ENCODE measurements at places on chromosomes 7 and 10.

GRCh38 chr10:7412237-7412927 is 1.5 kb upstream of the SFMBT2 start:
- no peak for DNase-seq

DNA sequence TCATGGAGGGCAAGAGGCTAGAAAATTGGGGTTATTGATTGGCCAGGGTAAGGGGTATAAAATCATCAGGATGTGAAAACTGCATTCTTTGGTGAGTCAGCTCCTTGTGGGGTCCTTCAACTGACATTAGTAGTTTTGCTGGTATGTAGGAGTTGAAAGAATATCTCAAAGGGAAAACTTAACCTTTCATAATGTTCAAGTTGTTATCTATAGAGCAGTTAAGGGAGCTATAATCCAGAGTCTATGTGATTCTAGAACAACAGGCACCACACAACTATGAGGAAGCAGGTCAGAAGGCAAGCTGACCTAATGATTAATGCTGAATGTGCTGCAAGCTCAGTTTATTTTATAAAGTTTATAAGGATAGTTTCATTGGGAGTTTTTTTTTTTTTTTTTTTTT is 13.7 kb downstream of the PRPS1L1 start:
- no peak for DNase-seq

- DNase-seq, result no peak
These were observed 13.5 kb upstream of the FZD1 start for GRCh38 chr7:91250706-91251105.

DNA sequence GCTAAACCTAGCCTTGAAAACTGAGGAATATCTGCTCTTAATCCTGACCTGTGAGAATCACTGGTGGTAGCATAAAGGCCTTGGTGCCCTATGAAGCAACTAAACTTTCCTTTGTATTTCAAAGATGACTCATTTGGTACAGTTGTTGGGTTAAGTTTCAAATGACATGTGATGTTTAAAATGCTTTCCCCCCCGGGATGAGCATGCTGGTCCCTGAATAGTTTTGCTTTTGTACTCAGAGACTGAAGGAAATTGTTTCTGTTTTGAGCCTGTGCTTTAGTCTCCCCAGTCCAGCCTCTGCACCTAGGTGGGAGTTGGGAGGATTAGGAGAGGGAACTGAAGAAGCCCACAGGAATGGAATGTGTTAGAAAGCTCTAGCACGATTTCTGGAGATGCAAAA is 258.9 kb upstream of the NPY start:
- peak; percentile 18 for DNase-seq

DNA sequence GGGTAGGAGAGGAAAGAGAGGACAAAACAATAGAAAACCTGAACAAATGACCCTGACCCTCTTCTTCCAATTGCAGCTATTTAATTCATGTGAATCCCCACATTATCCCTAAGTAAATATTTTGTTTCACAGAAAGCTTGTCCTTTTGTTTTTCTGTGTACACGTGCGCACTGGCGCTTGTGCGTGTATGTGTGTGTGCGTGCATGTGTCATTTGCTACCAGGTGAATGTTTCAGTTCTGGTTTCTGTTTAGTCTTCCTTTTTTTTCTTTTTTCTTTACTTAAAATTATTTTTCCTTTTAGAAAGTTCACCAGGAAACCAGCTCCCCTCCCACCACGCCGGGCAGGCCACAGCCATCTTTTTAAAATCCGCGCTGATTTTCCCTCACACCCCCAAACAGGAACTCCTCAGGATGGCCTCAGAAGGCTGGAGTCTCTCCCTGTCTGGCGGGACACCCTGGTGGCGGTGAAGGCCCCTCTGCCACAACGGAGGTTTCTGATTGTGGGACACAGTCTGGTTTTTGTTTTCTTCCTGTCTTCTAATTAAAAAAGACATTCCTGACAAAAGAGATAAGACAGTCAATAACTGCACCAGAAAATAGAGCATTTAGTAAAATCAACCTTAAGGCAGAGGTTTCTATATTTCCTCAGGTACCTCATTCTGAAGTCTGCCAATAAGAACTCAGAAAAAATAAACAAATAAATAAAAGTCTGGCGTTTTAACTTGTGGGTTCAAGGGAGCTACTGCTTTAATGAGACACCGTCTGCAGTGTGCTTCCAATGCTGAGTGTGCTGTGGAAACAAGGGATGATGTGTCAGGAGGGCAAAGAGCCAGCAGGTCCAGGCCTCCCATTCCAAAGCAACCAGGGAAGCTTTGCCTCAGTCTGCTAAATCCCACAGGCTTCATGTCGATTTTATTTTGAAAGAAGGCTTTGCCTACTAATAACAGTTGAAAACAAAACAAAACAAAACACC is 17.4 kb downstream of the IRF5 start:
- DNase-seq, result peak; percentile 55

DNA sequence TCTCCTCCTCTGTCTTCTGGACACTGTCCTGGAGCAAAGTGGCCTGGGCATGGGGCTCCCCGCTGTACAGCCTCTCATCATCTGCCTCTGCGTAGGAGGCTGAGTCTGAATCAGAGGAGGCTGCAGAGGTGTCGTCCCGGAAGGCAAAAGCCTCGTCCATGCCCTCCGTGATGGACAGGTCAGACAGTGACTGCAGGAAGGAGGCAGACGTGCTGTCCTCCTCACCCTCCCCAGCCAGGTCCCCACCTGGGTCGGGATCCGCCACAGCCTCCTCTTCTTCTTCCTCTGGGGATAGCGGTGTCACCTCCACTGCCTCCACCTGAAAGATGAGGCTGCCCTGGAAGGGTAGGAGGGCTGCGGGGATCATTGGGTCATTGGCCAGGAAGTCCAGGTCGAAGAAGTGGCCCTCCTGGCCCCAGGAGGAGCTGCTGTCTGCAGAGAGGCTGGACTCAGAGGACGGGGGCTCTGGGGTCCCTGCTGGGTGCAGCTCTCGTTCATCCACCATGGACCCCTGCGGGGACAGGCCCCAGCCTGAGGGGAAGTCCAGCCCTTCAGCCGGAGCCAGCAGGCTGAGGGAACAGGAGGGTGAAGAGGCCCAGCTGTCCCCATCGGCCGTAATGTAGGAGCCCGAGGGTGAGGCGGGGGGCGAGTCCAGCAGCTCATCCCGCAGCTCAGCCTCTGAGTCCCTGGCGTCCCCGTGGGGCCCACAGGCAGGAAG is 3.7 kb downstream of the NACAD start:
- DNase-seq, result no peak

DNA sequence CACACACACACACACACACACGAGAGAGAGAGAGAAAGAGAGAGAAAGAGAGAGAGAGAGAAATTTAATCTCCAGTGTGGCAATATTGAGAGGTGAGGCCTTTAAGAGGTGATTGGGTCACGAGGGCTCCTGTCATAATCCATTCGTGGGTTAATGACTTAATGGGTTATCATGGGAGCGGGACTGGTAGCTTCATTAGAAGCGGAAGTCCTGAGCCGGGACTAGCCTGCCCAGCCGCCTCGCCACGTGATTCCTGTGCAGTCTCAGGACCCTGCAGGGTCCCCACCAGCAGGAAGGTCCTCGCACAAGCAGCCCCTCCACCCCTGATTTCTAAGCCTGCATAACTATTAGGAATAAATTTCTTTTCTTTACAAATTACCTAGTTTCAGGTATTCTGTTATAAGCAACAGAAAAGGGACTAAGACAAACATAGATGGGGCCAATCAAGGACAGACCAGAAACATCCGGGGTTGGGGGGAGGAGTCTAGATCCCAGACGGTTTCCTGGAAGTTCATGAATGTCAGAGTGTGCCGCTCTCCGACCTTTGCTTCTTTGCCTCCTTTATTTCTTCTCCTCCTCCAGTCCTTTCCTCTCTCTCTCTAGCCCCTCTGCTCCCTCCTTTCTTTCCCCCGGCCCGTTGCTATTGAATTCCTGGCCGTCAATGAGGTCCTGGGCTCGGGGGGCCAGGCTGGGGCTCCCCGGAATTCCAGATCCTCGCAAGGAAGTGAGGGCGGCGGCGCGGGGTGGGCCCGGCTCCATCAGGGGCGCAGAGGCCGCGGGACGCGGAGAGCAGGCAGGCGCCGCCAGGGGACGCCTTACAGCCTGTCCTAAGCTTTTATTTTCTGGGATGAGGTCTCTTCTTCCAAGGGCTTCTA is 146.8 kb downstream of the CYP26A1 start:
- no peak for DNase-seq

- DNase-seq, result peak; percentile 76
These were observed 344.1 kb upstream of the PRKCQ start for GRCh38 chr10:6924166-6924565.

- no peak for DNase-seq
These were observed 45.4 kb upstream of the PRKCQ start for GRCh38 chr10:6625428-6625827.

DNA sequence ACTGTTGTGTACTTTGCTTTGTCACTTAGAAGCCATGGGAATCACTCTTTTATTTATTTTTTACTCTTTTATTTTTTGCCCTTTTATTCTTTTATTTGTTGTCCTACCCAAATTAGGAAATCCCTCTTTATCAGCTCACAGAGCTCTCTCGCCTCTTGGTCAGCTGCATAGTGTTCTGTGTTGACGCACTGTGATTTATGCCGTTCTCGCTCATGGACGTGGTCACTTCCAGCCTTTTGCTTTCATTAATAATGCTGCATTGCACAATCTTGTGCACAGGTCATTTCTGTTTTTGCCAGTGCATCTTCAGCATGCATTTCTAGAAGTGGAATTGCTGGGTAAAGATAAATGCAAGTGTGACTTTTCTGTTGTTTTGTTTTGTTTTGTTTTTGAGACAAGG is 42.3 kb downstream of the FBH1 start:
- no peak for DNase-seq

- DNase-seq, result no peak
These were observed 41.8 kb downstream of the PFKFB3 start for GRCh38 chr10:6244510-6244909.

DNA sequence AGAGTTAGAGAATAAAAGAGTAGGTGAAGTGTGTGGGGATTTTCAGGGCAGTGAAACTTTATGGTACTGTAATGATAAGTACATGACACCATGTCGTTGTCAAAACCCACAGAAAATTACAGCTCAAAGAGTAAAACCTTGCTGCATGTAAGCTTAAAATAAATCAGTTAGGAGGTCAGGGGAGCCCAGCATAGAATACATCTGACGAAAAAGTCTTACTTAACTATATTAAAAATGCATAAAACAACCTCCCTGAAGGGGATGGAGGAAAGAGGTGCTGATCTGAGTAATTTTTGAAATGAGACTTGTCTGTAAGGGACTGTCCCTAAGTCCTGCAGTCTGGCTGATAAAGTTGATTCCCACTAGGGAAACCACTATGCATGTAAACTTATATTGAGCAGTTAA is 49.8 kb upstream of the AKR1E2 start:
- no peak for DNase-seq

- DNase-seq, result peak; percentile 76
These were observed 3.3 kb downstream of the PLXDC2 start for GRCh38 chr10:19819419-19820033.

GRCh38 chr7:143290293-143290692 is 2.1 kb downstream of the CASP2 start:
- DNase-seq, result no peak

GRCh38 chr10:16964576-16965343 is 147.5 kb upstream of the RSU1 start:
- no peak for DNase-seq

DNA sequence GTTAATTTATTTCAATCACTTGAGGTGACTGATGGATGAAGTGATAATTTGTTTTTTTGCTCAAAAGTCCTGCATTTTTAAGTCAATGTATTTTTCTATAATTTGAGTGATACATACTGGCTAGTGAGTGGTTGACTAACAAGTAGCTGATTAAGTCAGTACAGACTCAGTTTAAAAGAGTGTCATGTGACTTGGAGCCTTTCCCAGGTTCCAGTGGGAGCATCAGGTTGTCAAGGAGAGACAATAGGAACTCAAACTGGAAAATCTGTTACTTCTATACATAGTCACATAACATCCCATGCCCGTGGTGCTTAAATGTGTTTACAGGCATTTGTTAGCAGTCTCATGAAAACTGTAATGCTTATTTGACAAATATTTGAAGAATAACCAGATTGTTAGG is 154.7 kb downstream of the ANK3 start:
- peak; percentile 11 for DNase-seq

GRCh38 chr7:102841290-102841689 is 71.5 kb upstream of the LRRC17 start:
- no peak for DNase-seq

DNA sequence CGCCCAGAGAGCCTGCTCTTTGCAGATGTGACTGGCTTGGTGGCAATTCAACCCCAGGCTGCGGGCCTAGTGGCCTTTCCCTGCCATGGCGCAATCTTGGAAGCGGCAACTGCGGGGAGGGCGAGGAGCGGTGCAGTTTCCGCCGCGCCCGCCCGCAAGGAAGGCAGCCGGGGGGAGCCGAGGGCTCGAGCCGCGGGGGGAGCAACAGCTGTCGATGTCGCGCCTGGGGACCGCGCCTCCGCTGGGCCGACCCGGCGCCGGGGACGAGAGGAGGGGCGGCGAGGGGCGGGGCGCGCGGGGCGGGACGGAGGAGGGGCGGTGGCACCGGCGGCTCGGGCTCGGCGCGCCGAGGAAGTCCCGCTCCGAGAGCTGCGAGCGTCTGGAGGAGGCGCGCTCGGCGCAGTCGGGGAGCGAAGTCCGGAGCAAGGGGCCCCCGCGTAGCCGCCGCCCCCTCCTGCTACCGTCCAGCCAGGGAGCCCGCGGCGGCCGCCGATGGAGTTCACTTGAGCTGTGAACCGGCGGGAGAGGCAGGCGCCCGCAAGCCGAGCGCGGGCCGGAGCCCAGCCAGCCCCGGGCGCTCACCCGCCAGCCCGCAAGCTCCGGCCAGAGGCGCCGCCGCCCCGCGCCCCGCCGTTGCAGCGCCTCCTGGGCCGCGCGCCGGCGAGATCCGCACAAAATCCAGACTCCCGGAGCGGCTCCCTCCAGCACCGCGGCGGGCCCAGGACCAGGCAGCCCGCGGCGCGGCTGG is 438.1 kb upstream of the GALNT17 start:
- peak; percentile 58 for DNase-seq

DNA sequence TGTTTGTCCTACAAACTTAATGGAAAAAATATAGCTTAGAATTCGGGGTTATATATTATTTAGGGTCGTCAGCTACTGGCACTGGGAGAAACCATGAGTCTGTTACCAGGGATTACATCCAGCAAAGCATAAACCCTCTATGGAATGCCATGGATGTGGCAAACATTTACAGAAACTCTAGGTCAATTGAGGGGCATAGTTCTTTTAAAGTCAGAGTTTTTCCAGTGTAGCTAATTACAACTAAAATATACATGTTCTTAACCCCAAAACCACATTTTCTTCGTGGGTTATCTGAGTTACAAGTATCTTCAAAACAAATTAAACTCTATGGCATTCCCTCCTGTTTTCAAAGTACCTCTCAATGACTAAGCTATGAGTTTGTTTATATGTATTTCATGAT is 99.3 kb upstream of the THSD7A start:
- DNase-seq, result no peak
